ENCODE measurements at places on chromosomes 2 and 18.

DNA sequence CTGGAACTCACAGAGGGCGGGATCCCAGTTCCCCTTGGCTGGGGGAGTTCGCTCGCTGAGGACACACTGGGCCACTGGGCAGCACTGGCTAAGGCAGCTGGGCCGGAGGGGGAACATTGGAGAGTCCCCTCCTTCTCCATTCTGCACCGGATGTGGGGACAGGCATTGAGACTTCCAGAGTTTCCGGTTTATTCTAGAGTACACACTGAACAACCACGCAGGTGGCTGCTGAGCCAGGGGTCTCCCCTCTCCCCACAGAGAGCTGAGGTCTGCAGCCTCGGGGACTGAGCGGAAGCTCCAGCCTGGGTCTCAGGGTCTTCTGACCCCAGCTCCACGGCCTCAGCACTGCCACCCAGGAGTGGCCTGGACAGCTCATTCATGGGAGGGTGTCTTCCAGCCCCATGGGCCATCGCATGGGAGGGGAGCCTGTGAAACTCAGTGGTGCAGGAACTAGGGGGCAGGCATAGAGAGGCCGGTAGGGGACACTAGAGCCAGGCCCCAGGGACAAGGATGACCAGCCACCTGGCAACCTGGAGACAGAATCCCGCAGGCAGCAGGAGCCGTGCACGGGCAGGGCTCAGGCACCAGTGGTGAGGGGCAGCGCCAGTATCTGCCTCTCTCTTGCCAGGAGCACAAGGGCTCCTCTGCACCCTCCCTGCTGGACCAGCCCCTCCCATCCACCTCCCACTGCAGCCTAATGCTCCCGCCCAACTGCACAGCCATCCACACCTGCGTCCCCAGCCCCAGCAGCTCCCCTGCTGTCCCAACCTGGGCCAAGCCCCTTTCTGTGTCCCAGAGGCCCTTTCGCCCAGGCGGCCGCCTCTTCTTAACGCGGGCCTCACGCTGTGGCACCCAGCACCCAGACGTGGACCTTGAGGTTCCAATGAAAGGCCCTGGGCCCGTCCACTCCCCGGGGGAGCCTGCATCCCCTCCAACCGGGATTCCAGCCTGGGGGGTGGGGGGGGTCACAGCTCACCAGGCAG is 45.1 kb upstream of the GPC1 start:
- DNase-seq, result no peak

DNA sequence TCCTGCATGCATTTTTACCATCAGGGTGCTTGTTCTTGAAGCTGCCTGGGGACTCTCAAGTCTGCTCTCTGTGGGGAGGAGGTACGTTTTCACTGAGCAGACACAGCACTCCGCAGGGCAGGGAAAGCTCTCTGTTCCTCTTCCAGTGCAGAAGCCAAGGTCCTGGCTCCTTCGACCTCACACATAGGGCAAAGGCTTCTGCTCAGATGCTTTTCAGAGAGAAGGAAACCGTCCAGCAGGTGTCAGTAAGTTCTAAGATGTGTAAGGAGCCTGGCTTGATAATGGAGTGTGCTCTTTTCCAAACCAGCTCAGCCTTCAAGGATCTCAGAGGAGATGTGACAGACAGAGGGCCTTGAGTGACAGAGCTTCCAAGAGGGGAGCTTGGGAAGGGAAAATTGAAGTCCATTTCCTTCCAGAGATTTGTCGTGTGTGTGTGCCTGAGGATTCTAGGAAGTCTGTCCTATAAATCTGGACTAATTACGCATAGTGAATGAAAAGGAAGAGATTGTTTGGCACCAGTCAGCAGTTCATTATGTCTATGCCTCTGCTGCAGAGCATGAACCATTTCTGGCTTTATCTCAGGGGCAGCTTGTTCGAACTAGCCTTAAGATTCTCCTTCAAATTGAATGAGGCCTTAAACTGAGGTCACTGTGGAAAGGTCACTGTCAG is 67.3 kb upstream of the UPP2 start:
- DNase-seq, result peak; percentile 76

DNA sequence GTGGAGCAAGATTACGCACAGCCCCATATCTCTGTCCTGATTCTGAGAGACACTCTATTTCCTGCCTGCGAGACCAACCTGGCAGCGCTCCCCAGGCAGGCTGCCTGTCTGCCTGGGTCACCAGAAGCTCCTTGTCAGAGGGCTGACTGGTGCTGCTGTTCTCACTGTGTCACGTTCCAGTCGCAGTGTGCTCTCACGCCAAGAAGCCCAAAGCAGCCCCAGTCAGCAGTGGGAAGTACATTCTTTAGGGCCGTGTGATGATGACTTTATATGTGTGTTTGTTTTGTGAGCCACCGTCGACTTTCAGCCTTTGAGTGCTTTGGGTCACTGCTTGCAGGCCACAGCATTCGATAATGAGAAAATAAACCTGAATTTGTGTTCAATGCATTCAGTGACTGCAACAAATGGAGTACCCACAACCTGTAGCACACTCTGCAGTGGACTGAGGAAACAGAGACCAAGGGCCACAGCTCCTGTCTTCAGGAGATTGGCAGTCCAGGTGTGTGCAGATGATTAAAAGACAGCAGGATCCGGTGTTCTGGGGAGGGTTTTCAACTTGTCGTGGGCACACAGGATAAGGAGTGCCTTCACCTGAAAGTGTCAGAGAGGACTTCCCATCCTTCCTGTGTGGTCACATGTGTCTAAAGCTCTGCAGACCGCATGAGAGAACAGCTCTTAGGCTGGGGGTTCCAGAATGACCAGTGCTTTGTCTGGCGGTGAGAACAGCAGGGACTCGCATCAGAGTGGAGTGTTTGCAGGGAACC is 4.8 kb downstream of the TNFRSF11A start:
- DNase-seq, result no peak

DNA sequence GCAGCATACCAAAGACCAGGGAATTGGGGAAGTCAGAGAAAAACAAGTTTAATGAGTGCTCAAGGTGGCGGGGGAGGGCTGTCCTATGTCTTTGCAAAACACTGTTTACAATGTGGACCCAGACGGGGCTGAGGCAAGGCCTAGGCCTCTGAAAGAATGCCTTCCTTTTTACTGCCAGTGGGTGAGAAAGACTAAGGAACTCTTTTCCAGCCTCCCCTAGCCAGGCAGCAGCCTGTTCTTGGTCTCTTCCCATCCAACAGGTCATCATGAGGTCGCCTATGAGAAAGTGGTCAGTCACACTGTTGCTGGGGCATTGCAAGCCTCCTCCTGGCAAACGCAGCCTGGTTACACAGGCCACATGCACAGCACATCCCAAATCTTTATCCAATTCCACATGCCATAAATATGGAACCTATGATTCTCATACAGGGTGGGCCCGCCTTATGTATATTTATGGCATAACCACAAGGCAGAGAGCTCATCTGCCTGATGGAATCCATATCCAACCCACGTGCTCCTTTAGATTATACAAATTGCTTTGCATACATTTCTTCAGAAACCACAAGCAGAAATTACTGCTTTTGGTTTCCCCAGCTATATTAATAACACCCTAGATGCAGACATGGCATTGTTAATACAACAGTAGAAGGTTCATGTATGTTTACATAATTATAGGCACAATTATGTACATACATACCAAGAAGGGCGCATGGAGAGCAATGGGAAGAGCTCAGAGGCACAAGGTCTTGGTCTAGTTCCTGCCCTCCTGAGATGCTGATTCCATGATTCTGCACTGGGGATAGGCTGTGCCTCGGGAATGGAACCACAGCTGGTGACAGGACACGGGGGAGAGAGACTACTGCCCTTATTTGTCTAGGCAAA is 48.6 kb downstream of the NRP2 start:
- no peak for DNase-seq

DNA sequence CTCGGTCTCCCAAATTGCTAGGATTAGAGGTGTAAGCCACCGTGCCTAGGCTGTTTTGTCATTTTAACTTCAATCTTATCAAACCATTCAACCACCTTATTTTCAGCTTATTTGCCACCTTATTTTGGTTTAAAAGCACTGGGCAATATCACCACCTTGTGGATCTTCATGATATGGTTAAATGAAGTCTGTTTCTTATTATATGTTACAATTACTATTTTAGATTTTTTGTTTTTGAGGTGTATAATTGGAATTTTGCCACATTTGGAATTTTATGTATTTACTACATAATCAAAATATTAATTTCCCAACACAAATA is 43.8 kb upstream of the SCN9A start:
- DNase-seq, result peak; percentile 8

All from NCI-H1930 (cell line).